H4 (cell line): ENCODE measurements at places on chromosomes 13 and 19. TPM values are rescaled to one million over a fixed set of nuclear protein-coding genes. Genes with fewer than 3 reads are reported as not detected.
A peak's percentile ranks its signal among the peaks of the same experiment; 100 is the strongest.

- DNase-seq = no peak
These were observed 371.3 kb downstream of the IRS2 start for GRCh38 chr13:109415057-109415456.

- DNase-seq = no peak
These were observed 17.0 kb upstream of the KCNN1 start for GRCh38 chr19:17949956-17950309.

DNA sequence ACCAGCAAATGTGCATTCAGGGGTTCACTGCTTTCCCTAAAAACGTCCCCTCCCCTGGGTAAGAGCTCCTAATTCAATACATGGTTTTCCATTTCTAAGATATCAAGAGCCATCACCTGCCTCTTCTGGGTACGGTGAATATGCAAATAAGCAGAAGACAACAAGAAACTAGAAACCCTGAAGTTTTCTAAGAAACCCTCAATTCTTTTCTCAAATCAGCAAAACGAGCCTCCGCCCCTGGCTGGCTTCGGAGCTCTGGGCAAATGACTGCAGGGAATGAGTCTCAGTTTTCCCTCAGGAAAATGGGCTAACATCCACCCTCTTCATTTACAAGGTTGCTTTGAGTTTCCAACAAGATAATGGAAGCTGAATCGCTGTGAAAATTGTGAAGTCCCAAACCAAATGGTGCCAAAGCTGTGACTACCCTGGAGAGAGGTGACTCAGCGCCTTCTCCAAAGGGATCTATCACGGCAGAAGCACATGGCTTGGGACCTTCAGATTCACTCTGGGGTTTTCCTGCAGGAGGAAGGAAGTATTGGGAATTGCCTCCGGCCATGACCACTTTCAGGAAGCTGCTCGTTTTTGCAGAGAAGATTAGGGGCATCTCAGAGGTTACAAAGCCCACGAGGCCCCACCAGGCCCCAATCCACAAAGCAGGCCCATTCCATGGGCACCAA, 26.6 kb downstream of the KLF2 start:
- DNase-seq = no peak

RXFP2 gene
- not detected in 2 replicates for total RNA-seq

DPF1 gene
- 5.1 and 7.2 TPM in 2 replicates for total RNA-seq

DNA sequence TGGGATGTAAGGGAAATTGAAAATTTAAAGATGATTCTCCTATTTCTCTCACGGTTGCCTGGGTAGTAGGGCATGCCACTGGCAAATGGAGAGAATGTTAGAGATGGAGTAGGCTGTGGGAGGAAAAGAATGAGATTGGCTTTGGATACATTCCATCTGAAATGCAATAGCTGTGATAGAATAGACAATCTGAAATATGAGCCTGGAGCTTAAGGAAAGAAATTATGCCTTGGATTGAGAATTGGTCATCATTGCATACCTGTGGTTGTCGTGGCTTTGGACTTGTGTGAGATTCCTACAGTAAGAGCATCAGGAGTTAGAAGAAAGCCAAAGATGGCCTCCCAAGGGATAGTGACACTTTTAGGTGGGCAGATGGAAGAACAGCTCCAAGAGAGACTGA, 305.1 kb upstream of the SLC10A2 start:
- DNase-seq = no peak

DNA sequence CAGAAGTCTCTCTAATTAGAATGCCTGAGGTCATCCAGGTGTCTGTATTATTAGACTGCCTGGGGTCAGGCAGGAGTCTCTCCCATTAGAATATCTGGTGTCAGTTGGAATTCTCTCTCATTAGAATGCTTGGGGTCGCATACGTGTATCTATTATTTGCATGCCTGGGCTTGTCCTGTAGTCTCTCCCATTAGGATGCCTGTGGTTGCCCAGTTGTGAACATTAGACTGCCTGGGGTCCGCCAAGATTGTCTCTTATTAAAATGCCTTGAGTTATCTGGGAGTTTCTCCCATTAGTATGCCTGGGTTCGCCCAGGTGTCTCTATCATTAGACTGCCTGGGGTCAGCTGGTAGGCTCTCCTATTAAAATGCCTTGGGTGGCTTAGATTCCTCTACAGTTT, 1494.7 kb downstream of the UQCRFS1 start:
- no peak for DNase-seq

- no peak for DNase-seq
These were observed 32.3 kb downstream of the CEBPG start for GRCh38 chr19:33405553-33406461.

CALM3 gene
- total RNA-seq = 166 TPM in 2 replicates

DNA sequence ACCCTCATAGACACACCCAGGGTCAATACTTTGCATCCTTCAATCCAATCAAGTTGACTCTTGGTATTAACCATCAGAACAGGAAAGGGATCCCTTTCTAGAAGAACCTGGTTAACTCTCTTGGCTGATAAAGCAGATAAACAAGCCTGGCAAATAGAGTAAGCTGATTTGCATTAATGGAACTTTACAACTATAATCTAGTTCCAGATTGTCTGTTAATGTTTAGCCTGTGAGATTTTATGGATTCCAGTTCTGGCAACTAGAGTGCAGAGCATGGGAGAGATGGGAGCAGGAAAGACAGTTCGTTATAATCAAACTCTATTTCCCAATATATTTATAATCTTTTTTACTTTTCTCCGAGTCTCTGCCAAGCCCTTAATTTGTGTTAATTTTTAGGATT, 272.6 kb upstream of the KLHL1 start:
- no peak for DNase-seq

GGN gene
- 0.08 and 0.14 TPM in 2 replicates for total RNA-seq

CEACAM1 gene
- 0.35 TPM in 1 of 2 replicates, not detected in the other for total RNA-seq

MYO1F gene
- 0.17 TPM in 1 of 2 replicates, not detected in the other for total RNA-seq

DNA sequence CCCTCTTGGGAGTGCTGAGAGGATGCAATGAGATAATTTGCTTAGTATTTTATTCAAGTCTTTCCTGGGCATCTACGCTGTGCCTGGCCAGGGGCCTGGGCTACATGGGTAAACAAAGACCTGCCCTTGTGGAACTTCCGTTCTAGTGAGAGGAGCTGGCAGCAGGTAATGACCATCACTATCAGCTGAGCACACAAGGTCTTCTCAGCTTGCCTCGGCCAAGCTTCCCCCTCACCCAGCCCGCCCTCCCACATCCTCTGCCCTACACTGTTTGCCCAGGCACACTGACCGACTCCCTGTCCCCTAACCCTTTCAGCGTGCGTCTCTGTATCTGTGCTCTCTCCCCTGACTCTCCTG, 8.6 kb upstream of the FKRP start:
- DNase-seq = no peak

DNA sequence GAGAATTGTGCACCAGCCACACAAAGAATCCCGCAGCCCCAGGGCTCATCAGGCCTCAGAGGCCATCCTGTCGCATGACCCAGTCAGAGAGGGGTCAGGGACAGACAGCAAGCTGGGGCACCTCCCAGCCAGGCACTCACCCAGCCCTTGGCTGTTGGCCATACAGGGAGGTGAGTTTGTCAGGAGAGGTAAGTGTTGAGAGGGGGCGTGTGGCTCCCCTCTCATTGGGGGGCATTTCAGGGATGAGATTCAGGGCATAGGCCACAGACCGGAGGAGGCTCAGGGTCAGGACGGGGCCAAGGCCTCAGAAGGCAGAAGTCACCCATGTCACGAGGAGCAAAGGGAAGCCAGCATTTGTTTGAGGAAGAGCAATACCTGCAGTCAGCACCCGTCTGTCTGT, 37.1 kb downstream of the MYO9B start:
- no peak for DNase-seq

GRCh38 chr19:51627491-51628138, 2.6 kb downstream of the SIGLEC5 start:
- DNase-seq = no peak

PSG11 gene
- total RNA-seq = not detected in 2 replicates

EBI3 gene
- 0.33 and 1.2 TPM in 2 replicates for total RNA-seq

DNA sequence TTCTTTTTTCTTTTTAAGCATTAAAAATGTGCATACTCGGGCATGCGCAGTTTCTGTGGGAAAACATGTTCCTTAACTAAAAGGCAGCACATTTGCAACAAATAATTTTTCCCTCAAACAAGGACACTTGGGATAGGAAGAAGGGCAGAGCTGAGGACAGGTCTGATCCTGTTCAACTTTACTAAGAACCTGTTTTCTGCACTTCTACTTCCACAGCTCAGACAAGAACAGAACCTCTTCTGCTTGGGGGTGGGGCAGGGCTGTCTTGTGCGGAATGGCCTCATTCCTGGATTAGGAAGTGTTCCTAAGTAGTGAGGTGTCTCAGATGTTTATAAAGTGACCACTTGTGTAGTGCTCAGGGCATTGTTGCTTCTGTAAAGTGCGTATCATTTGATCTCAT, 18.3 kb downstream of the SAFB start:
- no peak for DNase-seq

GRCh38 chr13:112849500-112849899, 119.5 kb upstream of the MCF2L start:
- DNase-seq = peak; percentile 14

DNA sequence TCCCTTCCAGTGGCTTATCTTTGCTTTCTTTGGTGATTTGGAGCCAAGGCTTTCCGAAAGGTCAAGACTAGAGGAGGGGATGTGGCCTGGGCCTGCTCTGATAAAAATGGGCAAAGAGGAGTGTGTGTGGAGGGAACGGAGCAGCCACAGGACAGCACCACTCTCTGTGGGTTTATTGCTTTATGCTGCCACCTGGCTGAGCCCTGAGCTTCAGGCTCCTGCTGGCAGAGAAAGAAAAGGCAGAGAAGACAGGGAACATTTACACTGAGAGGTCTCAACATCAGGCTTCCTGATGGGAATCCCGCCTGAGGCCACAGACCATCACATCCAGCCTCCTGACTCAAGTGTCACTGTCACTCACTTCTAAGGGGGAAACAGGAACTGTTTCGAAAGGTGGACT, 9.2 kb upstream of the GSX1 start:
- no peak for DNase-seq

NLRP5 gene
- total RNA-seq = 0.12 and 1.3 TPM in 2 replicates

DNA sequence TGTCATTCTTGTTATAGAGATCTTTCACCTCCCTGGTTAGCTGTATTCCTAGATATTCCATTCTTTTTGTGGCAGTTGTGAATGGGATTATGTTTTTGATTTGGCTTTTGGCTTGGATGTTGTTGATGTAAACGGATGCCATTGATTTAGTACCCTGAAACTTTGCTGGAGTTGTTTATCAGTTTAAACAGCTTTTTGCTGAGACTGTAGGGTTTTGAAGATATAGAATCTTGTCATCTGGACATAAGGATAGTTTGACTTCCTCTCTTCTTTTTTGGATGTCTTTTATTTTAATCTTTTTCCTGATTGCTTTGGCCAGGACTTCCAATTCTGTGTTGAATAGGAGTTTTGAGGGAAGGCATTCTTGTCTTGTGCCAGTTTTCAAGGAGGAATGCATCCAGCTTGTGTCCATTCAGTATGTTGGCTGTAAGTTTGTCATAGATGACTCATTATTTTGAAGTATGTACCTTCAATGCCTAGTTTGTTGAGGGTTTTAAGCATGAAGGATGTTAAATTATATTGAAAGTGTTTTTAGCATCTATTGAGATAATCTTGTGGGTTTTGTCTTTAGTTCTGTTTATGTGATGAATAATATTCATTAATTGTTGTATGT, 16.8 kb downstream of the ZNF431 start:
- DNase-seq = no peak

GRCh38 chr19:50551715-50552187, 16.5 kb downstream of the LRRC4B start:
- no peak for DNase-seq

DNA sequence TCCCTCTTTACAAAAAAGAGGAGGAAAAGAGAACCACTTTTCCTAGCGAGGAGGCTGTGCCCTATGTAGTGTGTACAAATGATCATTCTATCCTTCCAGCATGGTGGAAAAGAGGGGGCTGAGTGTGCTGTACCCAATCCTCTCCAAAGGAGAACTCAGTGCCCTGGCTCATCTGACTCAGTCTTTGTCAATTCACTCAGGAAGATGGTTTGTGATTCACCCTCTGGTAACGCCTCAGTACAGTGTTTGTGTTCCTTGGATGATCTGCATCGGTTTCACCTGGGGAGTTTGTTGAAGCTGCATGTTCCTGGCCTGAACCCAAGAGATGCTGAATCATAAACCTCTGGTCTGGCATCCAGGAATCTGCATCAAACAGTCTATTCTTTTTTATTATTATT, 18.3 kb upstream of the ENOX1 start:
- peak; percentile 6 for DNase-seq

GRCh38 chr13:22047082-22047784, 376.4 kb downstream of the FGF9 start:
- DNase-seq = no peak

- DNase-seq = no peak
These were observed 56.2 kb downstream of the COLGALT1 start for GRCh38 chr19:17611462-17612244.

GRCh38 chr19:16370641-16371391, 46.2 kb downstream of the KLF2 start:
- DNase-seq = no peak

GRCh38 chr13:51364404-51365008, 25.0 kb downstream of the SERPINE3 start:
- peak; percentile 6 for DNase-seq

- no peak for DNase-seq
These were observed 1971.4 kb downstream of the OLFM4 start for GRCh38 chr13:55000043-55000442.

ZNF100 gene
- total RNA-seq = 4.0 and 5.1 TPM in 2 replicates

- no peak for DNase-seq
These were observed 9.4 kb downstream of the TMEM38A start for GRCh38 chr19:16670291-16670690.

CDC37 gene
- total RNA-seq = 105 and 132 TPM in 2 replicates

GRCh38 chr13:21011378-21011777, 50.0 kb downstream of the LATS2 start:
- DNase-seq = no peak

- DNase-seq = no peak
These were observed 12.5 kb downstream of the CAPN12 start for GRCh38 chr19:38731654-38732301.

DNA sequence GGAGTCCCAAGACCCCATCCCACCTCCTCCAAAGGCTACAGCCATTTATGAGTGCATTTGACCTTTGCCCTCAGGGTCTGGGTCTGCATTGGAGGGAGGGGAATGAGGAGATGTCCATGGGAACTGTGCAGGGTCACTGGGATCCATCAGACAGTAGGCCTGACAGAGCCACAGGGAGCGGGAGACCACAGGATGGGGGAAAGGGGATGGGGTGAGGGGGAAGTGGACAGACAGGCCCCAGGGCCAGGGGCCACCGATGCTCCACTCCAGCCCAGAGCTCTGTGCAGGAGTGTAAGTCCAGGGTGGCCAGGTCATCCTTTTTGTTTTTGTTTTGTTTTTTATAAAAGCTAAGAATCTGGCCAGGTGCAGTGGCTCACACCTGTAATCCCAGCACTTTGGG, 82.5 kb downstream of the CHST8 start:
- DNase-seq = no peak

SOX1 gene
- total RNA-seq = not detected in 2 replicates

GRCh38 chr13:100338275-100338674, 249.4 kb downstream of the PCCA start:
- no peak for DNase-seq

ZNF844 gene
- not detected in 2 replicates for total RNA-seq
